NCI-H345 (cell line): ENCODE measurements at places on chromosomes 3 and 15.

DNA sequence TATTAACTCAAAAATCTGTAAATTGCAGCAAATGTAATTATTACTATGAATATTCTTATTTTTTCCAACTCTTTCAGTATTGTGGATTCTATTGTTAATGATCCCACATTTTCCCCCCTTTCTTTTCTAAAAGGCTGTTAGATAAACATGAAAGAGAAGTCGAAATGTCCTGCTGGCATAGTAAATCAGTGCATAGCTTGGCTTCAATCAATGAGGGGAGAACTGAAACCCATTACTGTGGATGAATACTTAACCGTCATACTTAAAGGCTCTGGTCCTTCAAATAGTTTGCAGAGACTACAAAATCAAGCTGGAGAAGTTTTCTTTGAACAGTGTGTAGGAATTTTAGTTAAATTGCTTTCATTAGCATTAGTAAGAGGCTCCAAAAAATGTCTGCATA is 667.9 kb downstream of the CADM2 start:
- no peak for DNase-seq

GRCh38 chr3:70072180-70072579 is 72.6 kb downstream of the SAMMSON start:
- no peak for DNase-seq

- DNase-seq = no peak
These were observed 36.7 kb downstream of the POC1A start for GRCh38 chr3:52117537-52117936.

GRCh38 chr3:193085655-193086054 is 155.4 kb upstream of the PLAAT1 start:
- no peak for DNase-seq

DNA sequence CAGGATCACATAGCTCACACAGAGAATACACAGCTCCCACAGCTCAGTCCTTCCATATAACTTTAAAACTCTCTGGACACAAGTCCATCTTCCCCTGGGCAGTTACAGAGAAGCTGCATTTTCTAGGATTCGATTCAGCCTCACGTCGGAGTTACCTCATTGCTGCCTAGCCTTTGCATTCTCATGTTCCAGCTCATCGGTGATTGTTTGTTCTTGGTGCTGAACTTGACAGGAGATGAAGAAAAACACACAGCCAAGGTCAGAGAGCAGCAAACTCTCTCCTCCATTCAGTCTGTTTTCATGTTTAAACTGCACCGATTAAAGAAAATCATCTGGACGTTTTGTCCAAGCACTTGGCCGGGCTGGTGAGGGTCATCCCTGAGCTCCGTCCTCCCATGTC is 375.5 kb upstream of the CFAP20DC start:
- no peak for DNase-seq

DNA sequence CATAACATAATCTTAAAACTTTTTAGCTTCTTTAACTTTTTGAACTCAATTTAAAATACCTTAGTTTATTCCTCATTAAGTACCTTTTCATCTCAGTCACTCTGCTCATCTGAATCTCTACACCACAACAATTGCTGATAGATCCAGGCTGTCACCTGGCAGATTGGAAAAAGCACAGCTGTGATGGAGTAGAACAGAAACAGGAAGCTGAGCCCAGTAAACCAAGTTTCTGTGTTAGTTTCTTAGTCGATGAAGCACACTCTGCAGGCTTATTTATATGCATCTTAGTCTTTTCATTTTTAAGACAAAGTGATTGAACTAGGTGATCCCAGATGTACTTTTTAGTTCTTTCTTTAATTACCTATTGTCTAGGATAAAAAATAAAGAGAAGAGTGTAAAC is 1398.0 kb upstream of the ALCAM start:
- DNase-seq = no peak

DNA sequence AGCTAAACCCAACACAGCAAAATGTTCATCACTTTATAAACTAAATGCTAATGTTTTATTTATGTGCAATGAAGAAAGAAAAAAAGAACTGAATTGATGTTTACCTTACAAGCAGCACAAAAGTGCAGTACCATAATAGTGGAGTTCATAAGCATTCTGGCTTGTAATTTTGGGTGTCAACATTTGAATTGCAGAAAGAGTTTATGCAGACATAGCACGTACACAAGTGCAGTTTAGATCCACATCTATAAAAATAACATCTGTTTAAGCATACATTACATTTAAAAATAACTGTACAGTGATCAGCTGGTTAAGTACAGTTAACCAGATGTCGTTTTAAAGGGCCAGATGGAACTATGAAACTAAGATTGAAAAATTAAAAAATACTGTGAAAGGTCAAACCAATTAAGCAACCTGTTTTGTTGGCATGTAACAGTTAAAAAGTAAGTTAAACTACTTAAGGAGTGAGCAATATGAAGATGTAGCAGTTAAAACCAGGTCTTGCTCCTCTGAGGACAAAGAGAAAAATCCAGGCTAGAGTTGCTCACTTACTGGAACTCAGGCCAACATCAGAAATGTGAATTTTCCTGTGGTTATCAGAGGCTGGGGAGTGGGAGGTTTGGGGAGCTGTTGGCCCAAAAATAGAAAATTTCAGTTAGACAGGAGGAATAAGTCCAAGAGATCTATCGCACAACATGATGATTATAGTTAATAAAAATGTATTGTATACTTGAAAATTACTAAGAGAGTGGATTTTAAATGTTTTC is 204.9 kb upstream of the MDFIC2 start:
- no peak for DNase-seq

GRCh38 chr15:23998056-23998455 is 311.0 kb upstream of the NDN start:
- no peak for DNase-seq

- DNase-seq = no peak
These were observed 90.0 kb downstream of the STT3B start for GRCh38 chr3:31622636-31623288.

DNA sequence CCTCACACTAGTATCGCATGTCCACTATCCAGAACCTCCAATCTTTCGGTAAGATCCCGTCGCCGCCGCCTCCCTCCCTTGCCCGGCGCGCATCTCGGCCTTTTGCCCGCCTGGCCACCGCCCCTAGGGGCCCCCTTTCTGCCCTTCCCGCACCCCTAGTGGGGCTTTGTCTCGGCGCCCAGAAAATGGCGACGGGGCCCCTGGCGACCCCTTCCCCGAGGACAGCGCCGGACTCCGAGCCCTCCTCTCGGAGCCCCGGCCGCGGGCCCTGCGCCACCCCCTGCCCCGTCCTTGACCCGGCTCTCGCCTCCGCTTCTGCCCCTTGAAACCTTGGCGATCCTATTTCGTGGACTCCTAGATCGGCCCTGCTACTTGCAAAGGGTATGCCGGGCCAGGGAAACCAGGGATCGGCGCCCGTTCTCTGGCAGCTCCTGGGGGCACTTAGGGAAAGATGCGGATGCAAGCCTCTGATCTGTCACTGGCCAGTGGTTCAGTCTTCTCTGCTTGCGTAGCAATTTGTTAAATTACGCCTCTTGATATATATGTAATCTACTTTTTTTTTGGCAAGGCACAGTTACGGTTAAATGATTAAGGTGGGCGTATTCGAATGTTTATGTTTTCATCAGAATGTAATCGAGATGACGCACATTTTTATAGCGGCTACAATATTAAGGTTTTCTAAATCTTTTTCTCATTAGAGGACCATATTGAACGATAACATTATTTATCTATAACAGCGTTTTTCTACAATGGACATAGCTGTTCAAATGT is 603 bp downstream of the EIF1B start:
- peak; percentile 17 for DNase-seq

DNA sequence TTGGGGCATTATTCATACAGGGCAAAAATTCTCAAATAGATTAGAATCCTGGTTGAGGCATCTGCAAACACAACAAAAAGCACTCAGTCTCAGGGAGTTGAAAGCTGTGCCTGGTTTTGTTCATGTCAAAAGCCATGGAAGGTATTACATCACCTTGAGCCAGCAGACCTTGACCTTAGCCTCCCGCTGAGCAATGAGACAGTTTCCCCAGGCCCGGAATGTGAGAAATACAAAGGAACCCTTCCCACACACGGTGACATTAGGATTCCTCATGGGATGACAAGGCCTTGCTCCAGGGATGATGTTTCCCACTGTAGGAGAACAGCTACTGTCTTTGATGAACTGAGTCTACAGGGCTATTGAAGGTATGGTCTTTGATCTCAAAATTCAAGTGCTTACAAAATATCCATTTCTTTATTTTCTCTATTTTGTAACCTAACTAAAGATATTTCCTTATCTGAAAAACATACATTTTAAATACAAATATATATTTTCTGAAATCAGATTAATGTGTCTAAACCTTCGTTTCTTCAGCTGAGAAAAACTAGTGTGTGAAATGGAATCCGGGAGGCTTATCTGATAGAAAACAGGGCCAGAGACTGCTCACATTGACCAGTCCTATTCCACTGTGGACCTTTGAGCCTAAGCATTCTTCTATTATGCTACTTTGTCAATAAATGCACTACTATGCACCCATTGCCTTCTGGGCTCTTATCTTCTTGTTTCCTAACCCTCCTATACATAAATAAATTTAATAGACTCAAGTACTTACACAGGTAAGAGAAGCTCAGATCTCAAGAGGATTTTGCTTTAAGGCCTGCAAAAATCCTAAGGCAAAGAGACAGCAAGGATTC is 298.2 kb downstream of the KBTBD8 start:
- DNase-seq = no peak

DNA sequence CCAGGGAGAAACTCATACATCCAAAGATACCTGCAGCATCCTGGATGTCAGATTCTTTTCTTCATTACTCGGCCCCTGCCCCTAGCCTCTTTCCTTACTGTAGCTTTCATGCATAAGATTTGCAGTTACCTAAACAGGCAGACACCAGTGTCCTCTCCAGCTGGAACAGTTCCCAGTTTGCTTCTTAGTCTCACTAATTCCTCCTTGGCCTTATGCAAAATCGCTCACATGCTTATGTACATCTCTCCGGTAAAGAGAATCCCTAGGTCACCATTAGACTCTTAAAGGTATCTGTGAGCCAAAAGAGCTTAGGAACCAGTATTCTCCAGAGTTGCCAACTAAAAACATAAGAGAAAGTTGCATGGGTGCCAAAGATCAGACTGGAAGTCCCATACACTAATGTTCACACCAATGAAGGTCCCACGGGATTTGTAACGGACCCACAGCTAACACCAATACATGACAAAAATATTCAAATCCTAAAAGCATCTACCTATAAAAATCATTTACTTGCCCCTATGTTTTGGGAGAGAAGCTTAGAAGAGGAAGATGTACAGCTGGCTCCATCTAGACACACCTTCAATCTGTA is 66.6 kb downstream of the CBLB start:
- no peak for DNase-seq

DNA sequence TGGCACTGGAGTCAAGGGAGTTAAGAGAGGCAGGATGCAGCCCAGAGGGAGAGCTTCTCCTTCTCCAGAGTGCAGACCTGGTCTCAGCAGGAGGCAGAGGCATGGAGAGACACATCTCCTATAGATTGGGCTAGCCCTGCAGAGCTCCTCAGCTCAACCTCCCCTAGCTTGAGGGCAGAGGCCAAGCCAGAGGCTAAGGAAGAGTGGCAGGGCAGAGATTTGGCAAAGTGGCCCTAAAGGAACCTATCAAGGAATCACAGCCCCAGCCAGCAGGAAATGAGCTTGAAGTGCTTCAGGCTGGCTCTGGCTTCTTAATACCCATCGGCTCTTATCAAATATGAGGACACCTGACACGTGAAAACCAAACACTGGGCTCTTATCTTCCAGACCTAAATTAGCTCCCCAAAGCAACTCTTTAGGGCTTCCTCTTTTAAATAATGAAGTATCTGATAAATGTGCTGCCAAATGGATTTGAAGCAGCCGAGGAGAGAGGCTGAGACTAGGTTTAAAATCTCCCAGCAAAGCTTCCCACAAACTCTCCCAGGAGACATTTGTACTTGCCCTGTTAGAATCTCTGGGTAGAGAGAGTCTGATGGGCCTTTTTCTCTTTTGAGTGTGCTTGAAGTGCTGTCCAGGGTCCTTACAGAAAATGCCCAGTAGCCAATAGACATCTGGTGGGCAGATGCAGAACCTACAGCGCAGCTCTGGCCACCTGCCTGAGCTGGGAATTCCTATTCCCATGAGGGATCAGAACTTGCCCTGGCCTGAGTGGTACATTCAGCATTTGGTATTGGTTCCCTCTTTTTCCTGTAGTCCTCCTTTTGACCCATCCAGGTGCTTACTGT is 271.4 kb downstream of the CLSTN2 start:
- peak; percentile 49 for DNase-seq

DNA sequence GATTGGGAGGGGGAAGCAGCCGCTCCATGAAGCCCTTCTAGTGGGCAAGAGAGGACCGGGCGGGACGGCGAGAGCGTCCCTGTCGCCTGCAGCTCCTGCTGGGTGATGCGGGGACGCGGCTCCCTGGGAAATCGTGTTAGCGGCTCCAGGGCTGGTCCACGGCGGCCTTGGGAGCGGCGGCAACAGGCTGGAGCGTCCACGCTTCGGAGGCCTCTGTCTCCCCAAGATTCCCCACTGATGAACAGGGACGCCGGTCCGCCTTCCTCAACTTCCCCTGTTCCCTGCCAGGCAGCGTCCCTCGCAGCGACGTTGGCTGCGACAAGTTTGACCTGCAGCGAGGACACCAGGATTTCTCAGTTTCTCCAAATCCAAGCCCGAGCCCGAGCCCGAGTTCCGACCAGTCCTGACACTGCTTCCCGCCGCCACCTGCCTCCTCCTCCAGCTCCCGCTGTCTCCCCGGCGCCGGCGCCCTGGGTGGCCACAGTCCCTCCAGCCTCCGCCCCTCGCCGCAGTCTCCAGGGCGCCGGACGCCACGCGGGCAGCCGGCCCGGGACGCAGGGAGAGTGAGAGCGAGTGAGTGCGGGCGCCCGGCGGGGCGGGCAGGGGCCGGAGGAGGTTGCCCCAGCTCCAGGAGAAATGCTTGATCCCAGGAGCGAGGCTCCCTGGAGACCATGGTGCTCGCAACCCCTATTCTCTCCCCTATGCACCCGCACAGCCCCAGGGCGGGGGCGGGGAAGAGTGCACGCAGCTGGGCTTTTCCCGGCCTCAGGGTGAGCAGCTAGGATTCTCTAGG is 78.1 kb upstream of the RNF7 start:
- peak; percentile 48 for DNase-seq

- DNase-seq = no peak
These were observed 17.7 kb downstream of the MRPL3 start for GRCh38 chr3:131485119-131485518.

DNA sequence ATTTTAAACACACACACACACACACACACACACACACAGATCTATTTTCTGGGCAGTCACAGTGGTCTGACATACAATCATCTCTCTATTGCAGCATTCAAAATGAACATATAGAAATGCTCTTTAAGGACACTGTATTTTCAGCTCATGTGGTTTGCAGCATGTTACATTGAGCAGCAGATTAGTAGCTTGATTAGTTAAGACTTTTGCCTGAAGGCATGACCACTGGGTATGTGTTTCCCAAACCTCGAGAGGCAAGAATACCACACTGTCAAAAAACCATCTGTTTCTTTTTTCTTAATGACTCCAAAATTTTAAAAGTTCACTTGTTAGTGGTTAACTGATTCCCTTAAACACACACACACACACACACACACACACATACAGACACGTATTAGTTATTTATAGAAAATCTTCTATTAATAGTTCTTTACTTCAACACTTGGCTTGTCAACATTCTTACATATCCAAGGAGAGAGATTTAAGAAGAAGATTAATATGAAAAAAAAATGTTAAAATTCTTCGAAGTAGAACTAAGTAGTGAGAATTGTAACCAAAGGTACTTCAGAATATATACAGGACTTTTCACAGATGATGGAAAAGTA is 518.2 kb downstream of the CADM2 start:
- no peak for DNase-seq

GRCh38 chr3:61821823-61822251 is 260.5 kb downstream of the PTPRG start:
- DNase-seq = no peak

- DNase-seq = no peak
These were observed 148.6 kb downstream of the SUCNR1 start for GRCh38 chr3:152021951-152022461.

- no peak for DNase-seq
These were observed 170.7 kb upstream of the TP63 start for GRCh38 chr3:189460511-189460910.
